SIG-M5 (cell line): ENCODE measurements at places on chromosomes 4 and X.

DNA sequence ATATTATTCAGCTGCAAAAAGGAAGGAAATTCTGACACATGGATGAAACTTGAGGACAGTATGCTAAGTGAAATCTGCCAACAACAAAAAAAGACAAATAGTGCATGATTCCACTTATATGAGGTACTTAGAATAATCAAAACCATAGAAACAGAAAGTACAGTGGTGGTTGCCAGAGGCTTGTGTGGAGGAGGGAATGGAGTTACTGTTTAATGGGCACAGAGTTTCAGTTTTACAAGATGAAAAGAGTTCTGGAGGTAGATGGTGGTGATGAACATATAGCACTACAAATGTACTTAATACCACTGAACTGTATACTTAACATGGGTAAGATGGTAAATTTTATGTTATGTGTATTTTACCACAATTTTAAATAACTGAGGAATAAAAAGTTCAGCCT, 212.0 kb upstream of the KLF3 start:
- DNase-seq: no peak

DNA sequence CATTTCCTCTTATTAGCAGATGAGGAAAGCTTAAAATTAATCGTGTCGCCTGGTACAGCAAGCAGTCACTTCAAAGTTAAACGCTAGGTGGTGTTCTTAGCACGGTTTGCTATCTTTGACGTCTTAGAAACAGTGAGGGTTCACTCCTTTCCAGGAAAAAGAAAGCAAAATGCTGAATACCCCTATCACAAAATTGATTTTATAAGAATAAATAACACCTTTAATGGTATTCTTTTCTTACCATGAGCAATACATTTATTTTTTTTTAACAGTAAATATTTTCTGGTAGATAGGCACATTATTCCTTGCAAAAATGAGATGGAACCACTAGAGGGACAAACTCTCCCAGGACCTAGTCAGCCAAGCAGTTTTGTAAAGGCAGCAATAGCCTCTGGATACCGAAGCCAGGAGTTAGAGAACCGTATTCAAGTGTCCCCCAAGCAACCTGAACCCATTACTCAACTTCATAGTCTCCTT, 153.9 kb downstream of the KDR start:
- DNase-seq: no peak

GRCh38 chrX:85326234-85327059, 53.0 kb downstream of the POF1B start:
- no peak for DNase-seq

GRCh38 chr4:88033309-88033708, 25.9 kb downstream of the PKD2 start:
- no peak for DNase-seq

GRCh38 chrX:53291596-53291995, 10.2 kb upstream of the IQSEC2 start:
- DNase-seq: no peak

GRCh38 chr4:185096032-185096653, 46.9 kb upstream of the SLC25A4 start:
- no peak for DNase-seq

DNA sequence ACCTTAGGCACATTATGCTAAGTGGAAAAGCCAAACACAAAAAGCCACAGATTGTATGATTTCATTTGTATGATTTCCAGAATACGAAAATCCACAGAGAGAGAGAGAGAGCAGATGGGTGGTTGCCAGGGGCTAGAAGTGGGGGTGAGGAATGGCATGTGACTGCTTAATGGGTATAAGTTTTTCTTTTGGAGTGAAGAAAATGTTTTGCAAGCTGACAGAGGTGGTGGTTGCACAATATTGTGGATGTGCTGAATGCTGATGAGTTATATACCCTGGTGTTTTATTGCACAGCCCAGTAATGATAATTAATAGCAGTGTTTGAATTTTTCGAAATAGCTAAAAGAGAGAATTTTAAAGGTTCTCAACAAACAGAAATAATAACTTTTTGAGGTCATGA, 386.1 kb upstream of the HS3ST1 start:
- no peak for DNase-seq

DNA sequence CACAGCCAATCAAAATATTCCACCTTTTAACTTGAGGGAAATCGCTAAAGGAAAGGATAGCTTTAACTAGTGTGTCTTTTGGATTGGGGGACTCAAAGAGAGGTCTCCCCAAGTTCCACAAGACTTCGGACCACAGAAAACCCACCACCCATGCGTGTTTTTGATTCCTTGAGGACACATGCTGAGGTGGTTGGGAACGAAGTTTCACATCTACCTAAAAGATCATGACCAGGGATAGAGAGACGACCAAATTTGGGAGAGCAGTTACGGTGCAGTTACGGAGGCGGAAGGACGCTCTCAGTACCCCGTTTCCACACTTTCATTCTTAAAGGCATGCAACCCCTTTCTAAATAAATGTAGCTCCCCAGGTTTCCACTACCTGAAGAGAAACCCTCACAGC, 1.1 kb downstream of the PCYT1B start:
- DNase-seq: no peak

DNA sequence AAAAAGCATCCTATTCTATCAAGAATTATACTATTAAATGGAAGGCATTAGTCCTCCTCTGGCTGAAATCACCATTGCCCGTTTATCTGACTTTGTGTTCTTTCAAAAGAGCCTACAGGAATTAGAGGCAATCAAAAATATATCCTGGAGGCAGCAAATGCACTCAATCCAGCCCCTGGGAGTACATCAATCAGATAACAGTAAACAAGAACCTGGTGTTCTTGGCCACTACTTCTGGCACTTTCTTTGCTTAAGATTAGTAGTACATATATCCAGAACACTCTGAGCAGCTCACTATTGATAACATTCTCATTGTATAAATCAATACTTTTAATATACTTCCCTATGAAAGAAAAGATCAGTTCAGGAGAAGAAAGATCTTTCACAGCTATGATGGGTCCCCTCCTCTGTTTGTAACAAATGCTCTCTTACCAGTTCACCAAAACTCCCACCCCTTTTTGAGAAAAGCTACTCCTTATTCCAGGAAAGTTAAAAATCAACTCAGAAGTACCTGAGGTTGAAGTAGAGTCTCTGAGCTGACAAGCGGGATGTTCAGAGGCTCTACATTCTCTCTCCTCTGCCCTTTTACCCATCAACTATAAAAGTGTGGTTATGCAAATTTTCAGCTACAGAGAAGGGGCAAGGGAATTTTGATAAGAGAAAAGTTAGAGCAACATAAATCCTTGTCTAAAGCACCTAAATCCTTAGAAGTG, 176.0 kb downstream of the COX18 start:
- no peak for DNase-seq

- no peak for DNase-seq
Measured at GRCh38 chr4:174137698-174138097, 145.8 kb downstream of the FBXO8 start.

GRCh38 chrX:9133426-9133825, 99.5 kb upstream of the FAM9B start:
- no peak for DNase-seq

DNA sequence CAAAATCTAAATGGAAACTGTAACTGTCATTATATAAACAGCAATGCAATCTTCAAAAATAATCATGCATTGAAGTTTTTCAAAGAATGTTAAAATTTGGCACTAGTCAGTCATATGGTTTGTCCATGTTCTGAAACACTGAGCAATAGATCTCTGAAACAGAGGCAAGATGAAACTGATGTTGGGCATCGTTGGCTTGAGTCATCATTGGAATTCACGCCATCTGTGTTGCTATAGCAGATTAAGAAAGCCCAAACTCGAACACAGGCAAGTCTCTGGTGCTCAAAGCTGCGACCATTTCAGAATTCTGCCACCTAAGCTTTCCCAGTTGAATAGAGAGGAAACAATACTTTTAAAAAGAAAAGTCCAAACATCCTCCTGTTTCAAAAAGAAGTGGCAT, 114.1 kb upstream of the PPARGC1A start:
- DNase-seq: no peak

GRCh38 chr4:150008546-150008945, 69.7 kb upstream of the DCLK2 start:
- no peak for DNase-seq

GRCh38 chr4:113450295-113451080, 311.1 kb downstream of the CAMK2D start:
- DNase-seq: no peak

DNA sequence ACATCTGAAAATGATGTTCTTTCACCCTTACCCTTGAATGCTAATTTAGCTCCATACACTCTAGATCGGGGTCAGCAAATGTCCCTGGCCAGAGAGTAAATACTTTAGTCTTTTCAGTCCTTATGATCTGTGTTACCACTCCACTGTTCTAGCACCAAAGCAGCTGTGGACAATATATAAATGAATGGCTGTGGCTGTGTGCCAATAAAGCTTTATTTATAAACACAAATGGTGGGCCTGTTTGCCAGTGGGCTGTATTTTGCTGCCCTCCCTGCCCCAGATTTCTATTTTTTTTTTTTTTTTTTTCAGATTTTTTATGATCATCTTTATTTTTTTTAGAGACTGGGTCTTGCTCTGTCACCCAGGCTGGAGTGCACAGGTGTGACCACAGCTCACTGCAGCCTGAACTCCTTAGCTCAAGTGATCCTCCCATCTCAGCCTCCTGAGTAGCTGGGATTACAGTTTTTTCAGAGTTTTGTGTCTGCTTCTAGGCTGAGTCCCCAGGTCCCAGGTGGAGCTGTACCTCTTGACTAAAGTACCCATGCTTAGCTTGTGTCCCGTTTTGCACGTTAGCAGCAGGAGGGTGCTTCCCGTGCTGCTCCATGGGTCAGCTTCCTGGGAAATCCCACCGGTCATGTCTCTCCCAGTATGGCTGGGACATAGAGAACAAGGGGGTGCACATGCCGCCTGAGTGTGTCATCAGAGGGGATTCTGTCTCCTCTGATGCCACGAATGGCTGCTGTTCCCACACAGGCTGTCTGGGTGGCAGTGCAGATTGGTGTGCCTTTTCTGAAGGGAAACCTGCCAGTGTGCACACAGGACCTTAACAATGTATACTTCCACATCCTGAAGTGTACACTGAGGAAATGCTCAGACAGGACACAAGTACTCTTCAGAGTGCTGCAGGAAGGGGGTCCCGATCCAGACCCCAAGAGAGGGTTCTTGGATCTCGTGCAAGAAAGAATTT, 16.0 kb upstream of the GRPEL1 start:
- DNase-seq: no peak

DNA sequence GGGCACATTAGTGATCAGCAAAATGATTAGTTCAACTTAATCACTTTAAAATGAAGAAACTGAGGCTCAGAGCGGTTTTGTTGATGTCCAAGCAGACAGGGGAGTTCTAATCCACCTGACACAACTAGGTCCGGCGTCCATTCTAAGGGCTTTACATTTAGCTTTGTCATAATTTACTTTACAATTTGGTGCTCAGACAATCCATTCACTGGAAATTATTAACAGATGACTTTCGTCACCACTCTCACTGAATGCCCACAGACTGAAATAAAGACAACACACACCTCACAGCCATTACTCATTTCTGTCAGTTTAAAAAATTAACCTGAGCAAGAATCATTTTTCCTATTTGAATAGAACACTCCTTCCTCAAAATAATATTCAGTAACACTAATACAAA, 10.8 kb downstream of the NR3C2 start:
- DNase-seq: no peak

GRCh38 chr4:158159718-158160094, 13.1 kb downstream of the GASK1B start:
- no peak for DNase-seq

DNA sequence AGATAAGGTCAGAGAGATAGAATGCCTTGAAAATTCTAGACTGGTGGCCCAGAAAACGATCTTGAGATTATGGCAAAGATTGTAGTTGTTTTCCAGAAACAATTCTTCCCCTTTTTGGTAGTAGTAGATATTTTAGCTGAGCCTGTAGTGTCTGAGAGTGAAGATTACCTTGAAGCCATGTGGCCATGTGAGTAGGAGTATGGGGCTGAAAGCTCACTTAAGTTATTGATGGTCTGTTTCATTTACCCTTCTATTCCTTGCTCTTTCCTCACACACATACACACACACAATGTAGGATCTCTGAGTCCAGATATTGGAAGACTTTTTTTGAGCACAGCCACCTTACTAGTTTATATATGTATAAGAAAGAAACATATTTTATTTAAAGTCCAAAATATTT, 941.6 kb upstream of the GRID2 start:
- DNase-seq: no peak

DNA sequence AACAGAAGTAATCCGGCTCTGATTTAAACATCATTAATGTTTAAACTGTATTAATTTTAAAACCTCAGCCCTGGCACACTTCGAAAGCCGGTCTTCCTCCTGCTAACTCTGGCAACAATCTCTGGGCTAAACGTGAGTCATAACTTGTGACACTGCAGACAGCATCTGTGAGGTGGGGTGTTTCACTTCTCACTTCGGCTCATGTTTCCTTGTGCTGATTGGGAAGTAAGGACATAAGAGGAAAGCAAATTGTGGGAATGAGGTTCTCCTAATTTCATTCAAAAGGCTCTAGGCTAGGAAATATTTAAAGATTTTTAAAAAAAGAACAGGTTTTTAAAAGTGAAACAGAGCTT, 139.9 kb upstream of the USP9X start:
- peak; percentile 1 for DNase-seq

DNA sequence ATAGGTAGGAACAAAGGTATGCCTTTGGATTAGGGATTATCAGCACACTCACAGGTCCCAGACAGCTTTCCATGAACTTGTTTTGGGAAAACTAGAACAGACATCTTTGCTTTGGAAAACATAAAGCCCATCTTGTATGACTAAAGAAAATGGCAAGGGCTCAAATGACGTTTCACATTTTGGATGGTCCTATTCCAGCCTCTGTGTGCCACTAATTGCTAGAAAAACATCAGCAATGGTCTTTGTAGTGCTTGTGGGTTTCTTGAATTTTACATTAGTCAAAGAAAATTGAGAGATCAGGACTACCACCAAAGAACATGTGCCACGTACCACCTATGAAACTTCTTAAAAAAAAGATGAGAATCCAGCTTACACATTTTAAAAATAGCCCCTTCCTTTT, 111.4 kb downstream of the HDAC8 start:
- DNase-seq: no peak

GRCh38 chr4:180665994-180666824, 1577.0 kb upstream of the TENM3 start:
- no peak for DNase-seq

DNA sequence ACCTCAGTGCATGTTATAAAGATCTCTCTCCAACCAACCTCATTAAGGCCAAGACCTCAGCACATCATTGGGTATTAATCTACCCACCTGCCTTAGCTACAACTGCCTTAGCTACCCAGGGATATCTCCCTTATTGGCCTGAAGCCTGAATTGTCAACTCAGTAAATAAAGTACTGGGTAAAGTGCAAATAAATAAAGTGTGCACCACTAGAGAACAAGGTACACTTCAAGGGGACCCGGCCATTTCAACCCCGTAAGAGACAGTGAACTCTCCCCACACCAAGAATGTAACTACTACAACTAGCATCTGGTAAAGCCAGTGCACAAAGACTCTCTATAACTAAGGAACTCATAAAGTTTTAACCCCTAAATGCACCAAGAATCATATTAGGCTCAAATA, 61.7 kb upstream of the POU3F4 start:
- no peak for DNase-seq
